ENCODE measurements at places on chromosomes 7 and 10. TPM values are rescaled to one million over a fixed set of nuclear protein-coding genes. Genes with fewer than 3 reads are reported as not detected.

PDZD7 gene
- 2.3 TPM for polyA plus RNA-seq

- DNase-seq, result no peak
Observed at GRCh38 chr7:30178748-30179436, 44.1 kb downstream of the MTURN start.

- no peak for DNase-seq
Observed at GRCh38 chr10:114538181-114538906, 119.7 kb downstream of the ABLIM1 start.

MMP21 gene
- 0.39 TPM for polyA plus RNA-seq

PRF1 gene
- polyA plus RNA-seq, result 0.75 TPM

GRCh38 chr7:156257904-156258303 is 382.7 kb upstream of the RNF32 start:
- DNase-seq, result no peak

GRCh38 chr7:157357129-157358040 is 20.6 kb downstream of the DNAJB6 start:
- no peak for DNase-seq

GRCh38 chr10:48523820-48524758 is 80.8 kb downstream of the ARHGAP22 start:
- no peak for DNase-seq

DNA sequence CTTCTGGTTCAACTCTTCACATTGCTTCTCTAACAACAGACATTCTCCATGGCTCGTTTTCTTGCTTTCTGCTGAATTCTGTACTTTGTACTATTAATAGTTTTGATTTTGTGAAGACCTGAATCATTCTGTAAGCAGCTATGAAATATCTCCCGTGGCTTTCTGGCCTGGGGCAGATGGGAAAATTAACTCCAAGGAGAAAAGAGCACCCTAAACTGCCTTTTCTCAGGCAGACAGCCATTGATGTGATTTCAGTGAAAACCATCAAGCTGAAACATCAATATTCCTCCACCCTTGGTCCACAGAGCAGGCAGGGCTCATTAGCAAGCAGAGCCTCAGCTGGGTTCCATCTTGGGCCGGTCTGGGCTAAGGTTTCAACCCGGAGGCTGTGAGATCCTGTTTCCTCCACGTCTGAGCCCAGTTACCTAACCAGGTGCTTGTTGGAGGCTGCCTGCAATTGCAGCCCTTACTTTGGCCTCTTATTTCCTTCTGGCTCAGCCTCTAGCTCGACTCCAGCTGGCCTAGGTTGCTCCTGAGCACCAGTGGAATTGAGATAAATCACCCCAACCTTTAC is 21.1 kb upstream of the EZH2 start:
- DNase-seq, result no peak

DNA sequence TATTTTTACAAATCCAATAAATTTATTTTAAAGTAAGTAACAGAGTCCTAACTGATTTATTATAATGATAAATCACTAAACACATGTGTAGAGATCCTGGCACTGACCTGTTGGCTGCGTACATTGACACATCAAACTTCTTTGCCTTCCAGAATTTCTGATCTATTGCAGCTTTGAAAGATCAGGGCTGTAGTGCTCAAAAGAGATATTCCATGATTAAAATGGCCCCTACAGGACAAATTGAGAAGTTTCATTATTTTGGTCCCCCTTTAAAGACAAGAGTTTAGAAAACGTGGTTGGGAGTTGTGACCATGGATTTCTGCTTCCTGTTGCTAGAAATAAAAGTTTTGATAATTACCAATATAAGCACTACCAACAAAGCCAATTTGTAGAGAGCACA is 87.7 kb upstream of the PDK4 start:
- no peak for DNase-seq

- no peak for DNase-seq
Observed at GRCh38 chr7:122674502-122674901, 24.4 kb downstream of the RNF133 start.

DNA sequence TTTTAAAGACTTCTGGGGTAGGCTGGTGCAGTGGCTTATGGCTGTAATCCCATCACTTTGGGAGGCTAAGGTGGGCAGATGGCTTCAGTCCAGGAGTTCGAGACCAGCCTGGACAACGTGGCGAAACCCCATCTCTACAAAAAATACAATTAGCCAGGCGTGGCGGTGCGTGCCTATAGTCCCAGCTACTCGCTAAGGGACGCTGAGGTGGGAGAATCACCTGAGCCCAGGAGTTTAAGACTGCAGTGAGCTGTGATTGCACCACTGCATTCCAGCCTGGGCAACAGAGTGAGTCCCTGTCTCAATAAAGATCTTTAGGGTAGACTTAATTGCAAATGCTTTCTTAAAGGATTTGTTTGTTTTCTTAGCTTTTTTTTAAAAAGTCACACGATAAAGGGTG is 29.3 kb downstream of the PTPN12 start:
- DNase-seq, result no peak

GRCh38 chr10:110059925-110060324 is 52.1 kb downstream of the ADD3 start:
- DNase-seq, result no peak

DNA sequence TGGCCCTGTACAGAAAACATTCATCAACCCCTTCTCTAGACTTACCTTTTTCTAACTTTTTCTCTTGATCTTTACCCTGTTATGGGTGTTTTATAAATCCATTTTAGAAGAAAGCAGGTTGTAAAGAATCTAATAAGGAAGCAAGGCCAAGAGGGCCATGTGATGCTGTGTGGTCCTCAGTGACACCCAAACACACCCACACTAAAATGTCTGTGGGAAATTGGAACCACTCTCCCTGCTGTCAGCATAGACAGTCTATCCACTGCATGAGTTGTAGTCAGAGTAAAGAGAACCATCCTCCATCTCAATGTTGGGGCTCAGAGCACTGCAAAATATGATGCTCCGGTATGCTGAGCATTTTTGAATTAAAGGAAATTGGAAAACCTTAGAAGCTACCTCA is 235.5 kb downstream of the SKIDA1 start:
- no peak for DNase-seq

- DNase-seq, result no peak
Observed at GRCh38 chr7:143245123-143245522, 18.1 kb upstream of the GSTK1 start.

C7orf25 gene
- 4.8 TPM for polyA plus RNA-seq

- no peak for DNase-seq
Observed at GRCh38 chr10:3786295-3787015, 1.4 kb upstream of the KLF6 start.

DNA sequence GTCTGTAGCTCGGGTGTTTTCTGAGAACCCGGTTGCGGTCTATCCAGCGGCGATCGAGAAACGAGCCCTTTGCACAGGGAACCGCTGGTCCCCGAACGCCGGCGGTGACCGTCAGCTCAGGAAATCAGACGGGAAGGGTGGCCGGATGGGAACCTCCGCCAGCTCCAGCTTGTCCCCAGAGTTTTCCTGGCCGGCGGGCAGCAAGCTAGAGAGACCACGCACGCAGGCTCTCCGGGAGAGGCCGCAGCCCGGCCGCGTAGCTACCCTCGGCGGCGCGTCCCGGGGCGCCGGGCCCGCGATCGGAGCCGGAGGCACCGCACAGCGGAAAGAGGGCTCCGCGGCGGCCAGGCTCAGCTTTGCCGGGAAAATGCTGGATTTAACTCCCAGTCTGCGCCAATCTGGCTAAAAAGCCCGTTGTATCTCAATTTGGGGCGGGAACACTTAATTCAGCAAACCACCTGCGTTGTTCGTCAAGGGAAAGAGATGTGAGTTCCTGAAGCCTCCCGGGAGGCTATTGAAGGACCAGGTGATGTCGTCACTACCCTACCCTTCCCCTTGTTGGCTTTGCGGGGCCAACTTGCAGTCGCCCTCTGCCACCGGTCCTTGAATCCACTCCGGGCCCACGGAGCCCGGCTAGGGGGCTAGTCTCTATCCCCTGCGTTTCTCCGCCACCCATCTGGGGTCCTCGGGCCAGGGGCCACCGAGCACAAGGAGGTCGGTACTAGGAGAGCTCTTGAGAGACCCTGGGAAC is 859 bp upstream of the CH25H start:
- no peak for DNase-seq

DNA sequence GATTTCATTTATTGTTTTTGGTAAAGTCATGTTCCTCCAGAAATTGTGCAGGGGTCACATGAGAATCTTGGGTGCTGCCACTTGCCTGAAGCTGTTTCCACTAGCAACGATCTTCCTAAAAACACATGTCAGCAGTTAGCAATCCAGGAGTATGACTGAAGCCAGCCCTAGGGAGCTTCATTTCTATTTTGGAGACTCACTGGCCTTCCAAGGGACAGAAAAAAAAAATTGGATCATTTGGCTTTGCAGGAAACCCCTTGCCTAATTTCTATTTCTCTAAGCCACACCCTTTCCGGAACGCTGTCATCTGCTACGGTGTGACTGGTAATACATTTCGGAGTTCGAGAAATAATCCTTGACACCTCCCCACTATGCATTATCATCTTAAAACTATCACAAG is 204.7 kb downstream of the TAX1BP1 start:
- DNase-seq, result no peak

DNA sequence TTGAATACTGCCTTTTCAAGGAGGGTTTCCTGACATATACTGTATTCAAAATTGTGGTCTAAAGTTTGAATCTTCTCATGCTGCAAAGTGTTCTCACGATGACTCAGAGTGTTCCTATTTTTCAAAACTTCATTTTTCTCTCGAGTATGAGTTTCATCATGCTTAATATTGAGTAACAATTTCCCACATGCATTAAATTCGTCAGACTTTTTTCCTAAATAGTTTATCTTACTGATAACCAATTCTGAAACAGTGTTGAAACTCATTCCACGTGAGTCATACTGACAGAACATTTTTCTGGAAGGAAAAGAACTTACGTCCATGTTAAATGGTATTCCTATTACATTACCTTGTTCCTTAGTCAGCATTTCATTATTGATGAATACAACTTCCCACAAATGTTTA is 44.1 kb downstream of the ZNF33B start:
- no peak for DNase-seq

GRCh38 chr7:43439631-43440401 is 143.1 kb upstream of the STK17A start:
- DNase-seq, result no peak

DNA sequence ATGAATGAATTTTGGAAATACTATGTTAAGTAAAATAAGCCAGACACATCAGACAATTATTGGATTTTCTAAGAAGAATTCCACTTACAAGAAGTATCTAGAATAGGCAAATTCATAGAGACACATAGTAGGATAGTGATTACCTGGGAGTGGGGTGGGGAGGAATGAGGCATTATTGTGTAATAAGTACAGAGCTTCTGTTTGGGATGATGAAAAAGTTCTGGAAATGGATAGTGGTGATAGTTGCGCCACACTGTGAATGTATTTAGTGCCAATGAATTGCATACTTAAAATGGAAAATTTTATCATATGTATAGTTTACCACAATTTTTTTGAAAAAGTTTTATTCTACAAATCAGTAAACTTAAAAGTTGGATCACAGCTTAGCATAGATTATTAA is 297.2 kb upstream of the KAT6B start:
- DNase-seq, result no peak

ITPRID1 gene
- polyA plus RNA-seq, result 0.06 TPM

- DNase-seq, result no peak
Observed at GRCh38 chr10:119350502-119351097, 143.2 kb downstream of the GRK5 start.

DNA sequence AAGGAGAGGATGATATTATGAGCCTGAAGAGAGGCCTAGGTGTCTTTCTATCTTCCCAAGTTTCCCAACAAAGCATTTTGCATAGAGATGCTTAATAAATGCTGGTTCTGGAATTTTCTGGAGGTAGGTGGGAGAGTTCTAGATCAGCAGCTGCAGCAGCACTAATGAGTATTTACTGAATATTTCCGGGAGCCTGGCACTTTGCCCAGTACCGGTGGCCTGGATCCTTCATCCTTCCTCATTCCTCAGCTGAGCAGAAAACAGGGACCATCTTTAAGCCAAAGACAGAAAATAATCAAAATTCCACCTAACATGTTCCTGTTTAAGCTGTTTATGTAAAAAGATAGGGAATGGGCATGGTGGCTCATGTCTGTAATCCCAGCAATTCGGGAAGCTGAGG is 813.2 kb upstream of the AUTS2 start:
- no peak for DNase-seq

DNA sequence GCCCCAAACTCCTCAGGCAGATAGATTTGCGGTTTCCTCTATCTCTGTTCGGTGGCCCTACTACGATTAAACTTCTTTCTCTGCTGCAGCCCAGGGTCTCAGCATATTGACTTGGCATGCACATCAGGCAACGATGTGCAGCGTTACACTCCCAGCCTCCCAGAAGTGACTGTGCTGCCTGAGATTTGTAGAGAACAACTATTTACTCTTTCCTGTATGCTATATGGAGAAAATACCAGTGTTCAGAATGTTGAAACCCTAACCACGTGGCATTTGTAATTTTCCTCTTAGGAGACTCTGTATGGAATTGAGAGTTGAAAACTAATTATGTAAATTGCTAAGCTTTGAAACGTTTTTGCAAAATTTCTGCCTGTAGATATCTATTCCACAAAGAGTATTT is 50.9 kb downstream of the GNAI1 start:
- DNase-seq, result no peak

GRCh38 chr10:109358325-109358724 is 565.0 kb downstream of the XPNPEP1 start:
- no peak for DNase-seq

DNA sequence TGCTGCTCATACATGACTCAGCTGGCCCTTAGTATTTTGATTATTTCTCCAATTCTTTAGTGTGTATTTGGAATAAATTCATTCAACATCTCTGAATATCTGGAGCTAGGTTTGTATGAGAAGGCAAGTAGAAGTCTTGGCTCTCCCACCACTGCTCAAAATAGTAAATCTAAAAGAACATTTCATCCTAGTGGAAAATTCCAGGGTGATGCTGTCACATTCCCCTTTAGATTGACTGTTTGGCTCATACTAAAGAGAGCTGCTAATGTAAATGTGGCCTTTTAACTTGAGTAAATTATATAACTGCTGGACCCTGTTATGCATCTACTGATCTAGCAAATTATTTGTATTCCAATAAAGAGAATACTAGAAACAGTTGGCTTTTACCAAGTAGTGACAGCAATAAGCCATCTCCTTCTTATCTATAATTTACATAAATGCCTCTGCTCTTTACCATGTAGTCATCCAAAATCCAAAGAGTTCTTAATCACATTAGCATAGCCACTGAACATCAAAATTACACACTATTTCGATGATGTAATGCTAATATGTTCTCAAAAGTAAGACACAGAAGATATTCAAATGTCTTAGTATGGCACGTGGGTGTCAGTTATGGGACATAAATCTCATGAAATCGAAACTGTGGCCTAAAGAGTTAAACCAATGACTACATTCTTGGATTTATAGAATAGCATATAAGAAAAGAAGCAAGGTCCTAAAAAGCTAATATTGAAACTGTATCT is 86.9 kb upstream of the KCND2 start:
- peak; percentile 2 for DNase-seq

GRCh38 chr10:118042827-118043242 is 3.9 kb downstream of the RAB11FIP2 start:
- DNase-seq, result no peak

- no peak for DNase-seq
Observed at GRCh38 chr10:60400366-60400765, 10.7 kb upstream of the ANK3 start.

OR2A5 gene
- polyA plus RNA-seq, result not detected

- no peak for DNase-seq
Observed at GRCh38 chr7:1689311-1689710, 19.2 kb downstream of the ELFN1 start.

GRCh38 chr10:48399056-48399541 is 92.6 kb downstream of the MAPK8 start:
- DNase-seq, result no peak

IKZF5 gene
- polyA plus RNA-seq, result 27.4 TPM
